ENCODE measurements at places on chromosomes 11 and 22.
A peak's percentile ranks its signal among the peaks of the same experiment; 100 is the strongest.

GRCh38 chr11:12655842-12656241, 18.4 kb upstream of the TEAD1 start:
- no peak for DNase-seq

DNA sequence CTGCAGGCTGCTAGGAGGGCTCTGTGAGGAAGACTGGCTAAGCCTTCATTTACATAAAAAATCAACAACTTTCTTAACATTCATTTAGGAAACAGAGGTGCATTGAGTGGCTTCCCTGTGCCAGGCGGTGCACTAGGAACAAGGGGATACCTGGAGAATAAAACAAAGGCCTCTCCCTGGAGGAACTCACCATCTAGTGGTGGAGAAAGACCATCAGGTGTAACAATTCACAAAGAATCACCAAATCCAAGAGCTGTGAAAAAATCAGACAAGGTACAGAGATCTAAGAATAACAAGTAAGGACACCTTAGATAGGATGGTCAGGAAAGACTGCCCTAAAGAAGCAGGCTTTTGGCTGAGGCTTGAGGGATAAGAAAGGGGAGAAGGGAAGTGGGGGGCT, 40.3 kb downstream of the CSNK2A3 start:
- DNase-seq = no peak

DNA sequence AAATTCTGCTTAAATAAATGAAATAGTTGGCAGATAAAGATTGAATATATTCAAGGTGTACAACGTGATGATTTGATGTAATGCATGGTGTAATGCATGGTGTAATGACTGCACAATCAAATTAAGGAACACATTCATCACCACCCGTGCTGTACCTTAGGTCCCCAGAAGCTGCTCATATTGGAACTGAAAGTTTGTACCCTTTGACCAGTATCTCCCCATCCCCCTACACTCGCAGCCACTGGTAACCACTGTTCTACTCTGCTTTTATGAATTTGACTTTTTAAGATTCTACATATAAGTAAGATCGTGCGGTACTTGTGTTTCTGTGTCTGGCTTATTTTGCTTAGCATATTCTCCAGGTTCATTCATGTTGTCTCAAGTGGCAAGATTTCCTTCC, 445.8 kb downstream of the OPCML start:
- no peak for DNase-seq

DNA sequence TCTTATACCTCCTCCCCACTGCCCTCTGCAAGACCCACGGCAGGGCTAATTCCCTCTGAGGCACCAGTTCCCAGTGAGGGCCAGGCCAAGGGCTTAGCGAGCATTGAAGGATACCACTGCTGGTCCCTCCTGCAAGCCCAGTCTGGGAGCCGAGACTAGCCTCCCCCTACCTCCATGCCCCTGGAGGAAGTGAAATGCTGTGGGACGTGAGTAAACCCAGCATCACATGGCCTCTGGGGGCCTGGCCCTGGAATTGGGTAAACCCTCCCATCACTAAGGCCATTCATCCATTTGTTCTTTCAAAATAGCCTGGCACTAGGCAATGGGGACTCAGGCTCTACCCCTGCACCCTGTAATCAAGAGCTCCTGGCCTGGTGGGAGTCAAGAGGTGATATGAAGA, 24.7 kb downstream of the ARAP1 start:
- no peak for DNase-seq

DNA sequence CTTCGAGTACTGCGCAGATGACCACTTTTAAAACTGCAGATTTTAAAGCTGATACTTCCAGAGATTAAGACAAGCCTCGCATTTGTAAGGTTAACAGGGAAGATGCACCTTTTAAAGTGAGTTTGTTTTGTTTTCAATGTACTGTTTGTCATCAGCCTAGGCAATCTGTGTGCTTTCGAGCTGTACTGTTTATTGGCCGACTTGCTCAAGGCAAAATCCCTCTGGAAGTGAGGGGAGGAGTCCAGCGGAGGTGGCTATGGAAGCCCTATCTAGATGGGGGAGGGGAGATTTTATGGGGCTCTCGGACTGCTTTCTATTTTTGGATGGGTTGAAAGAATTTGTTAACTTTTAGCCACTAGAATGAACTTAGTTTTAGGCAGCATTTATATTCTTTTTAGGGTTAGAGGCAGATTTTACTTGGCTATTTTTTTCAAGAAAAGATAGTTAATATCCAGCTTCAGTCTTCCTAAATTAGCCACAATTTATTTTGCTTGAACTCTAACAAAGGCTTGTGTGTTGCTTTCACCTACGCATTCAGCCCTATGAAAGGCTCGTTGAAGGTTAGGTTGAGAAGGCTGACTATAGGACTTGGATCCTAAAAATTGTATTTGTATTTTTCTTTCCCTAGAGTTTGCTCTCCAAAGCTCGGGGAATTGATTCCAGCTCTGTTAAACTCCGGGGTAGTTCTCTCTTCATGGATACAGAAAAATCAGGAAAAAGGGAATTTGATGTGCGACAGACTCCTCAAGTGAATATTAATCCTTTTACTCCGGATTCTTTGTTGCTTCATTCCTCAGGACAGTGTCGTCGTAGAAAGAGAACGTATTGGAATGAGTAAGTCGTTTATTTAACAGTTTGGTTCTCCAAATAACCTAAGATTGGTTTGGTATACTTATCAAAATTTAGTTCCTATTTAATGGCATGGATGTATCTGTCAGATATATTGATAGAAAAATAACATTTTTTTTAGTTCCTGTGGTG, 2.1 kb downstream of the WEE1 start:
- DNase-seq = no peak

DNA sequence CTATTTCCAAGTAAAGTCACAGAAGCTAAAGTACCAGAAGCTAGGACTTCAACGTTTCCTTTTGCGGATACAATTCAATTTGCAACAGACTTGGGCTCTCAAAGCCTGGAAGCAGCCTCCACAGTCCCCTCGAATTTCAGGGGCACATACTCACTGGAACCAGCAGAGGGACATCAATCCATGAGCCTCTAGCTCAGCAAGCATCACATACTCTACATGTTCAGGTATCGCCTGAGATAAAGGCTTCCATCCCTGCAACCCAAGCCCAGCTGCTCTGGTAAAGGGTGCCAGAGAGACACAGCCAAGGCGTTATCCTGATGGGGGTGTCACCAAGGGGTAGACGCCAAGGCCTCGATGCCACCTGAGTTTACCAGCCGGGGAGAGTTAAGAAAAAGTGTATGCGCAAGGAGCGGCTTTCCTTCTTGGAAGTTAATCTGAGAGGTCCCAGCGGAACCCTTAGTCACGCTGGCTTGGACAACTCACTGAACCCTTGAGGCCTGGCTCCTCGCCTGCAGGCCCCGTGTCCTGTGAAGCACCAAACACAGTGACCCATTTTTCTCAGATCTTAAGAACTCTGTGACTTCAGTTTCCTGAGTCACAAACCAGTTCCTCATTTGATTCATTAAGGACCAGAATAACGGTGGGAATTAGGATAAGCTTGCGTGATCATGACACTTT, 13.0 kb downstream of the LTO1 start:
- no peak for DNase-seq

- DNase-seq = no peak
Observed at GRCh38 chr22:43300891-43301676, 42.1 kb downstream of the SCUBE1 start.

GRCh38 chr11:64649291-64649697, 58.3 kb downstream of the SLC22A12 start:
- no peak for DNase-seq

DNA sequence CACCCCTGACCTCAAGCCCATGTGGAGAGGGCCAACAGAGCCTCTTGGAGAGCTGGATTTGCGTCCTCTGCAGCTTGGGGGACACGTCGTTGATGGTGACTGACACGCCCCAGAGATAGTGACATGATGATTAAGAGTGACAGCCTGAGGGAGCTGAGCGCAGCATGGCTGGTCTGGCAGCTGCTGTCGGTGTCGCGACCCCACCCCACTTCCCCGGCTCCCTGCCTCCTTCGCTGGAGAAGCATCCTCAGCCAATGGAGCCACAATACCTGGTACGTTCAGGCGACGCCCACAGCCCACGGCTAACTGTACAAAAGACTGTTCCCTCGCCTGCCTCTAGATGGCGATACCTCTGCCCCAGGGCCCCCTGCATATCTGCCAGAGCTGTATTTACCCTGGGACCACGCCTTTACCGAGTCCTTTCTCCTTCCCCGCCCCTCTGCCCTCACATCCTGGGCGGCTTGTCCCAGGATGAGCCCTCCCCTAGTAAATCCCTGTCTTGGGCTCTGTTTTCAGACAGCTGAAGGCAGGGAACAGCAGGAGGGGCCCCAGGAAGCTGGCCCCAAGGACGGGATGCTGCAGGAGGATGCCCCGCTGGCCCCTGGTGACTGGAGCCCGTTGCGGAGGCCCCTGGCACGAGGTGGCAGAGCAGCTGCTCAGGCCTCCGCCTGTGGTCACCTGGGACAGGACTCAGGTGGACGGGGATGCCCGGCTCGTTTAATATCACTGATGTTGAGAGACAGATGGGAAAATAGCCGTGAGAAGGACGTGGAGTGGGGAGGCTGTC, 90.6 kb downstream of the RPS6KA4 start:
- DNase-seq = peak; percentile 55

DNA sequence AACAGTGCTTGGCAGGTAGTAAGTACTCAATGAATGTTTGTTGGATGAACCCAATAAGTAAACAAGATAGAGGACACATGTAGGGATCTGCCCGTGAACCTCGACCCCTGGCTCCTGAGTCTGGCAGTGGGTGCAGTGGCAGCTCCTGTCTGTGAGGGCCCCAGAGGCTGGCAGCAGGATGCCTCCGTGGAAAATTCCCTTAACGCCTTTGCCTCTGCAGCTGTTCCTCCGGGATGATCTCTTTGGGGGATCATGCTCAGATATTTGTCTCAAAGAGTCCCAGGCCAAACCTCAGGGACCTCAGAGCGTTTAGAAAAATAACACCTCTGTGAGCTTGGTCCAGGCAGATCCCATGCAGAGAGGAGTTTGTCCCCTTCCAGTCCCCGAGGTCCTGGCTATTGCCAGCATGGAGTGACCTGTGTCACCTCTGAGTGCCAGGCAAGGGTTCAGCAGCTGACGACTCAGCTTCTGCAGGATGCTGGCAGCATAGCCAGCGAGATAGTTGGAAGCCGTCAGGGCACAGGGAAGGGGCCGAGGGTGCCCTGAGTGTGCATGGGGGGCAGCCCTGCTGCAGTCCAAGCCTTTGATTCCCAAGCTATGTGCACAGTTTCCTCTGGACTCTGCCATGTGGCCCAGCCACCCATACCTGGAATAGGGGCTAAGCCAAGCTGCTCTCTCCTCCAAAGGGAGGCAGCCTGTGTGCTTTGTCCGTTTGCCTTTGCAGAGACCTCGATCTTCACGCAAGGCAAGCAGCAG, 613 bp upstream of the MCHR1 start:
- DNase-seq = no peak

DNA sequence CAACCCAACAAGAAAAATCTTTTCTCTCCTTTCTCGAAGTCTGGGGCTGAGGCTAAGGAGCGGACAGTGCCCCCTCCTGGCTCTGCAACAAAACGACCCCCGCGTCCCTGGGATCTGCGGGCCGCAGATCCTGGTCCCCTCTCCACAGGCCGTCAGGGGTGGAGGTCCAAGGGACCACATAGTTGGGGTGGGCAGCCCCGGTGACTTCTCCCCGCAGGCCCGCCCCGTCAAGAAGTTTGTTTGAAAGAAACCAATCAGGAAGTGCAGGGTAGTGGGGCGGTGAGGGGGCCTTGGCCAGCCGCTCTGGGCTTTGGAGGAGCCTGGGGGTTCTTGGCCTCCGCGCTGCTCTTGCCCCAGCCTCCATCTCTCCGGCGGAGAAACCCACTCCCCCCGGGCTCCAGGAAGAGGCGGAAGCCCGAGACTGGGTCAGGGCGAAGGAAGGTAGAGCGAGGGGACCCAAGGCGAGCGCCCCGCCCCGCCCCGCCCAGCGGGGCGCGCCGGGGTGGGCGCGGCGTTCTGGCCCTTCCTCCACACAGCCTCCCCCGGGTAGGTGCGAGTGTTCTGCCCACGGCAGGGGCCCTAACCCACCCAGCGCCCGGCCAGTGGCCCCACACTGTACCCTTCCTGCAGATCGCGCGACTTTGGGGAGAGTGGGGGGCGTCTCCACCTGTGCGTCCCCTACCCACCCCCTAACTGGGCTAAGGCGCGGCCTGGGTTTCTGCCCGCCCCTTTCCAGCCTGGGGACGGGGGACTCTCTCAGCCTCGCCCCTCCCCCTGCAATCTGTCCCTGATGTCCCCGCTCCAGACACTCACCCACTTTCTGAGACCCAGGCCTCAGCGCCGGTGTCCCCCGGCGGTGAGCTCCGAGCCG, 1.3 kb downstream of the TP53I11 start:
- DNase-seq = no peak

GRCh38 chr11:3879967-3880542, 24.6 kb downstream of the STIM1 start:
- DNase-seq = no peak

DNA sequence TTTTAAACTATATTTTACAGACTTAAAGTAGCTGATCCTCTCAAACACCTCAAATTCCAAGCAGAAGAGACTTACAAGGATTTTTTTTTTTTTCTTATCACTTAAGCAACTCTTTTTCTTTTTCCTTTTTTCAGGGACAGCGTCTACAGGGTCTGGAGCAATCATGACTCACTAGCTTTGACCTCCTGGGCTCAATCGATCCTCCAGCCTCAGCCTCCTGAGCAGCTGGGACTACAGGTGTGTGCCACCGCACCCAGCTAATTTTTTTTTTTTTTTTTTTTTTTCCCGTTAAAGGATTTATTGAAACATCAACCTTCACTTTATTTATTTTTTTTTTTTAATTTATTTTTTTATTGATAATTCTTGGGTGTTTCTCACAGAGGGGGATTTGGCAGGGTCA, 4.5 kb upstream of the MACROD1 start:
- no peak for DNase-seq

DNA sequence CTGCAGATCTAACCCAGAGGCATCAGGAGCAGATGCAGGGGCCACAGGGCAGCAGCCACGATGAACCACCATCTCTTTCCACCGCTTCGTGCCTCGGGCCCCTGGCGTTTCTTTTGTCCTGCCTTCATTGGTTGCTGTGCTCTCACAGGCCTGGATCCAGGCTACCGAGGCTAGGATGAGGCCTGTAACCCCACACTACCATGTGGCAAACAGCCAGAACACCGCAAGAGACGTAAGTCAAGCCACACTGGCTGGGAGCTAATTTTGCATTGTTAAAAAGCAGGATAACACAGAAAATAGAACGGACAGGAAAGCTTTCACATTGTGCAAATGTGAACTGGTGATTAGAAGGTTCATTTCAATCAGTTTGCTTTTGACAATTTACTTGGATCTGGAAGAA, 15.7 kb upstream of the ARFGAP3 start:
- no peak for DNase-seq

All from stimulated activated CD4-positive, alpha-beta T cell treated with anti-CD3 and anti-CD28 coated beads, Interleukin-15, amount 100 ng/mL, for 1 hour (primary cell).